Endothelial cell (in vitro differentiated cells): ENCODE measurements at places on chromosomes 11 and 22. TPM values are rescaled to one million over a fixed set of nuclear protein-coding genes. Genes with fewer than 3 reads are reported as not detected.
A peak's percentile ranks its signal among the peaks of the same experiment; 100 is the strongest.

The DHCR7 gene
- 130 TPM for total RNA-seq

DNA sequence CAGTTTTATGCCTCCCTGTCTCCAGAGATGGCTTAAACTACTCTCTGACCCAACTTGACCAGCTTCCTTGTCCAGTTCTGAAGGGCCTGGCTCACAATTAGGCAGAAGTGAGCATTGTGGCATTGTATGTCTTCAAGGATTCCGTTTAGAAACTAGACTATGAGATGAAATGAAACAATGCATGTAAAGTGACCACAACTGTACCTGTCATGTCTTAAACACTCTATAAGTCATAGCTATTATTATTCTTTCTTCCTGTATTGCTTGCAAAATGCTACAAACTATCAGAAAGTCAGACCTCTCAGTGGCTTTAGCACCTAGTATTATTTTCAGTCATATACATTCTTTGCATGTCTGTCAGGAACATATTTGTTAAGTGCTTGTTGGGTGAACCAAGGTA is 127.9 kb upstream of the MTMR2 start:
- H3K27ac ChIP-seq: no peak overlapping the region
- H3K36me3 ChIP-seq: no peaks in the 10 kb centered on the region
- peaks cover 2% of the 10 kb centered on the region for H3K27me3 ChIP-seq
- H3K4me3 ChIP-seq: no peak overlapping the region
- no peak for DNase-seq

DNA sequence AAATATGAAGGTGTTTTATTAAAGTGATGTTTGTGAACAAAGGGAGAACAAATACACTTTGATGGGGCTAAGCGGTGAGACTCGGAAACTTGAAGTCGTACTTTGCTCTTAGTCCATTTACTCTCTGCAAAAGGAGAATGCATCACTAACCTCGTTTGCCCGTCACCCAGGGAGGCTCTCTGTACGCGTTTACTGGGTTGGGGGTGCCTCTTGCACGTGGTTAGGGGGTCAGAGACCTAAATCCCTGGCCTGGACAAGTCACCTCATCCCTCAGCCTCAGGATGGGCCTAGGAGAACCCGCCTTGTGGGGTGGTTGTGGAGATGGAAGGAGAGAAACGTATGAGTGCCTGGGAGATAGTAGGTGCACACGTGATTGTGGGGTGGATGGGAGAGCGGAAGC is 803 bp upstream of the IFT27 start:
- peaks cover 6% of the 10 kb centered on the region for H3K27me3 ChIP-seq
- DNase-seq: no peak
- H3K4me3 ChIP-seq: peak overlapping the region; percentile 92
- H3K27ac ChIP-seq: no peak overlapping the region
- H3K36me3 ChIP-seq: peaks cover 11% of the 10 kb centered on the region

- no peak overlapping the region for H3K27ac ChIP-seq
- H3K36me3 ChIP-seq: no peaks in the 10 kb centered on the region
- H3K4me3 ChIP-seq: no peak overlapping the region
- no peak for DNase-seq
- peaks cover 1% of the 10 kb centered on the region for H3K27me3 ChIP-seq
These were observed 180.8 kb downstream of the DBX1 start for GRCh38 chr11:19979519-19979845.

GRCh38 chr11:10476927-10477689 is 22.0 kb downstream of the AMPD3 start:
- DNase-seq: no peak
- H3K4me1 ChIP-seq: no peaks in the 10 kb centered on the region
- peaks cover 3% of the 10 kb centered on the region for H3K27me3 ChIP-seq
- peak overlapping the region; percentile 51 for H3K4me3 ChIP-seq
- peaks cover 33% of the 10 kb centered on the region for H3K36me3 ChIP-seq

DNA sequence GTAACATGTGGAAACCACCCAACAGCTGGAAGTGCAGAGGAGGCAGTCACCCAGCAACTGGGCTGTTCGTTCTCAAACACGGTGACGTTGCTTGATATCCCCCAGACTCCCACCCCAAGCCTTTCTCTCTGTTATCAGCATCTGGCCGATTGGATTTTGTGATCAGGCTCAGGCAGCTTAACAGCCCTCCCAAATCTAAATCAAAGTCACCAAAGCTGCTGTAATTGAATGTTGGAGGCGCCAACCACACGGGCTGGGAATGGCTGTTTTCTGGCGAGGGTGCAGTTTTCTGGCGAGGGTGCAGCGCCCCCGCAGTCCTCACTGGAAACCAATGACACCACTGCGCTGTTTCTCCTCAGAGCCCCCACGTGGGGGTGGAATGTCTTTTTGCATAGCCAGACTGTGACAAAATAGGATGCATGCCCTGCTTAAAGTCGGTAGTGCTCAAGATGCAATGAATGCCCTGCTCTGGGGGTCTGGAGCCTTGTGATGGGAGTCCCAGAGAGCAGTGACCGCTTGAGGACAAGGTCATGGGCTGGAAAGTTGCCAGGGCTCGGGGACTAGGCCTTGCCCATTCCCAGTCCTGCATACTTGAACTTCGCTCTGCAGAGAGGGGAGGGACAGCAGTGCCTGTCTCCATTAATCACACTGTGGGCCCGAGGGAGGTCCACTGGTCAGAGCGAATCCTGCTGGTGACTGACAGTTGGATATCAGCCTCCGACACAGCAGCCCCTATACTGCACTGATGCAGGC is 105.3 kb downstream of the MORC2 start:
- H3K4me3 ChIP-seq: no peak overlapping the region
- peaks cover 11% of the 10 kb centered on the region for H3K4me1 ChIP-seq
- no peak for DNase-seq
- no peak overlapping the region for H3K27ac ChIP-seq

- peaks cover 3% of the 10 kb centered on the region for H3K27me3 ChIP-seq
- DNase-seq: no peak
- H3K4me1 ChIP-seq: no peaks in the 10 kb centered on the region
These were observed 152.1 kb downstream of the NELL1 start for GRCh38 chr11:20821470-20821869.

GRCh38 chr22:30695351-30695851 is 727 bp downstream of the OSBP2 start:
- H3K27me3 ChIP-seq: peaks cover 9% of the 10 kb centered on the region
- H3K4me1 ChIP-seq: peaks cover 7% of the 10 kb centered on the region
- H3K27ac ChIP-seq: no peak overlapping the region
- no peak for DNase-seq

- no peak overlapping the region for H3K27ac ChIP-seq
- DNase-seq: no peak
- H3K4me3 ChIP-seq: no peak overlapping the region
- H3K4me1 ChIP-seq: no peaks in the 10 kb centered on the region
- H3K36me3 ChIP-seq: no peaks in the 10 kb centered on the region
- H3K27me3 ChIP-seq: peaks cover 3% of the 10 kb centered on the region
These were observed 1040.0 kb downstream of the NTM start for GRCh38 chr11:132410383-132410782.

DNA sequence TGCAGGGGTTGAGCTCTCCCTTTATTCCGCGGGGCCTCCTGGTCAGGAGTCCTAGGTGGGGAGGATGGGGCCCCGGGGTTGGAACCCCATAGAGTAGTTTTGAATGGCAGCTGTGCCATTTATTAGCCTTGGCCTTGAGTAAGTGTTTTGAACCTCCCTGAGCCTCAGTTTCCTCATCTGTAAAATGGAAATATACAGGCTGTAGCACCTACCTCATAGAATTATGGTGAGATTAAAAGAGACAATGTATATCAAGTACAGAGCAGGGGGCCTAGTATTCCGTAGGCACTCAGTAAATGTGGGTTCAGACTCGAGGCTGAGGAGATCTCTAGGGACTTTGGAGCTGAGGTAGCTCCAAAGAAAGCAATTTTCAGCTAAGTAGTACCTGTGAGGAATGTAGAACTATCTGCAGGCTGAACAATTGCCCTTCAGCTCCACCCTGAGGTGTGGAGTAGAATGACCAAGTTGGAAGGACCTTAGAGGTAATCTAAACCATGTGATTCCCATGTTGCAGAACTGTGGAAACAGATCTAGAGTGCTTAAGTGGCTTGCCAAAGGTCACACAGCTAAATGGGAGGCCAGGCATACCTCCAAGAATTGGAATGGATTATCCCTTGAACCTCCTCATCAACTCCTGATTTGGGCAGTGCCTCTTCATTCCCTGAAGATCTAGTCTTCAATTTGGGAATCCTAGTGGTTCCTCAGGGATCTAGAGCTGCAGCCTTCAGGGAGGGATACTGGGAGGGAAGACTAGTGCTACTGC is 682 bp downstream of the PGAP2 start:
- DNase-seq: no peak
- peaks cover 17% of the 10 kb centered on the region for H3K4me1 ChIP-seq
- peaks cover 5% of the 10 kb centered on the region for H3K27me3 ChIP-seq
